ENCODE measurements at places on chromosomes 7 and 10.

DNA sequence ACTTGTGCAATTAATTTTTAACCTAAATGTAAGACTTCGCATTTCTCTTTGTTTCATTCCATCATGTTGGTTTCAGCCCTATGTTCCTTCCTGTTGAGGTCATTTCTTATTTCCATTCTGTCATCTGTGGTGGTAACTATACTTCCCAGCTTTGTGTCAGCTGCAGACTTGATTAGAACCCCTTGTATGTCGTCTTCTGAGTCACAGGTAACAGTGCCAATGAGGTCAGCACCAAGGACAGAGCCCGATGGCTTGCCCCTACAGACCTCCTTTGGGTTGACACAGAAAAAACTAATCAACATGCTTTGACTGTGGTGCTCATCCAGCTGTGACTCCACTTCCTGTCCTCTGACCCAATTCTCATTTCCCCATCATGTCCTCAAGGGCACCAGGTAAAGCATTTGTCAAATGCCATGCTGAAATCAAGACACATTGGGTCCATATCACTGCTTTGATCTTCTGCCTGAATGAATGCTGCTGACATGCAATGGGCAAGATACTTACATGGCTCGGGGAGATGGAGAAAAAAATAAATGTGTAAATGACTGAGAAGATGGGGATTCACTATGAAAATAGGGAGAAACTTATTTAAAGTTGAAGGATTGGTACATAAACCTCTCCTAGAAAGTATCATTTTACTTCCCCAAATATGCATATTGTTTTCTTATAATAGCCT lies 25.6 kb upstream of the CRTAC1 start:
- H3K27ac ChIP-seq: no peak overlapping the region
- no peak for DNase-seq
- H3K4me1 ChIP-seq: no peaks in the 10 kb centered on the region
- H3K4me3 ChIP-seq: no peak overlapping the region
- no peaks in the 10 kb centered on the region for H3K36me3 ChIP-seq

DNA sequence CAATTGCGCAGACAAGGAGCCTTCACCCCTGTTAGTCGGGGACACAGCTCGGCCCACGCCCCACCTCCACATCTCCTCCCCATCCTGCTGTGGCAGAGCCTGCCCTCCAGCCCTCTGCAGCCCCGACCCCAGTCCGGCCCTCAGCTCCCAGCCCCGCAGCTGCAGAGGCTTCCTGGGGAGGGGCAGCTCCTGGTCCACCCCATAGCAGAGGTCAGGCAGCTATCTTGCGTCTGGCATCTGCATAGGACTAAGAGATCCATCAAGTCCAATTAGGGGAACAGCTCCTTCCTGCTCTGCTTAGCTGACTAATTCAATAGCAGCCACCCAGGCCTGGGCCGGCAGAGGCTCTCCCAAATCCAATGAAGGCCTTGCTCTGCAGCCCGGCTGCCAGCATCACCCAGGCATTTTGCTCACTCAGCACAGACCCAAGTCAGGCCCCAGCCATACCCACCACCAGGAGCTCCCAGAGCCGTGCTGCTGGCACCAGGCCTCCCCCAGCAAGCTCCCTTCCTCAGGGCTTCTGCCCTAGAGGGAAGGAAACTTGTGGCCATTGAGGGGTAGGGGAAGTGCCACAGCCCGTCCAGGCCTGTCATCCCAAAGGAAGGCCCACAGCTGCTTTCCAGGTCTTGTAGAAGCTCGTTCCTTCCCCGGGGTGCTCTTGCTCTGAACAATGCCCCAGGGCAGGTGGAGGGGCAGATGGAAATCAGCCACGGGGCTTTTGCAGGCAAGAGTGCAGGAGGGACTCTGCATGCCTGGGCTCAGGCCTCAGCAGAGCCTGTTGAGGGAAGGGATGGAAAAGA lies 106.2 kb upstream of the RET start:
- no peak overlapping the region for H3K27ac ChIP-seq
- no peaks in the 10 kb centered on the region for H3K4me1 ChIP-seq
- H3K36me3 ChIP-seq: no peaks in the 10 kb centered on the region
- no peak overlapping the region for H3K4me3 ChIP-seq
- DNase-seq: peak; percentile 55

DNA sequence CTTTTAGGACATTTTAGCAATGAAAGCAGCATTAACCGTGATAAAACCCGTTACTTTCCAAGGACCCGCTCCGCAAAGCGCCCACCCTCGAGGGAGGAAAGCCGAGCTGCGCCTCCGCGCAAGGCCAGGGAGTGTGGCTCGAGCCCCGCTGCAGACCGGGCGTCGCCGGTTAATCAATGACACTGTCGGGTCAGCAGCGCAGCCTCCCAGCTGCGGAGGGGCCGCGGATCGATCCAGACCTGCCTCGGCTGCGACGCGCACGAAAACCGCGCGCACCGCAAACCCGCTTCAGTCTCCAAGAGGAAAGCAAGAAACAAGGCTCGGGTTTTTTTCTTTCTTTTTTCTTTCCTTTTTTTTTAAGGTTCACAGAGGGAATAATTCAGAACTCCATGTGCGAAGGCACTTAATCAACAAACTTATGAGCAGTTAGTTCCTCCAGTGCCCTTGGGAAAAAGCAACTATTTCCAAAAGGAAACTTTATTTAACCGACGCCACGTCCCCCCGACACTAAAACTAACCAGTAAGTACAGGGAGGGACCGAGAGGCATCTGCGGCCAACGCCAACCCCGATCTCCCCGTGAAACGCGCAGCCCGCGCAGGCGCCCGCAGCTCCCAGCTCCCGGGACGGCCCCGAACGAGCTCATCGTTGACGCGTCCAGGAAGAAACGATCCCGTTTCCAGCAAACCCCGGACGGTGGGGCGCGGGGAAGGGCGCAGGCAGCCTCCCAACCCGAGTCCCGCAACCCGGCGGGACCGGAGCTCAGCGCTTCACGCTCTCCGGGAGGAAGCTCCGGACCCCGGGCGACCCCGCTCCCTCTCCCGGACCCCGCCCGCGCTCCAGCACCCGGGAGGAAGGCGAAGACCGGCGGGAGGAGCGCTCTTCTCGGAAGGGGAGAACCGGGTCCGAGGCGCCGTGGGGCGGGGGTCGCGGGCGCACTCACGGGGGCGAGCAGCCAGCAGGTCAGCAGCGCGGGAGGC lies 598 bp downstream of the VIPR2 start:
- H3K27ac ChIP-seq: peak overlapping the region; percentile 63
- peak overlapping the region; percentile 78 for H3K4me3 ChIP-seq
- DNase-seq: peak; percentile 77
- H3K4me1 ChIP-seq: peaks cover 24% of the 10 kb centered on the region
- H3K36me3 ChIP-seq: peaks cover 18% of the 10 kb centered on the region

DNA sequence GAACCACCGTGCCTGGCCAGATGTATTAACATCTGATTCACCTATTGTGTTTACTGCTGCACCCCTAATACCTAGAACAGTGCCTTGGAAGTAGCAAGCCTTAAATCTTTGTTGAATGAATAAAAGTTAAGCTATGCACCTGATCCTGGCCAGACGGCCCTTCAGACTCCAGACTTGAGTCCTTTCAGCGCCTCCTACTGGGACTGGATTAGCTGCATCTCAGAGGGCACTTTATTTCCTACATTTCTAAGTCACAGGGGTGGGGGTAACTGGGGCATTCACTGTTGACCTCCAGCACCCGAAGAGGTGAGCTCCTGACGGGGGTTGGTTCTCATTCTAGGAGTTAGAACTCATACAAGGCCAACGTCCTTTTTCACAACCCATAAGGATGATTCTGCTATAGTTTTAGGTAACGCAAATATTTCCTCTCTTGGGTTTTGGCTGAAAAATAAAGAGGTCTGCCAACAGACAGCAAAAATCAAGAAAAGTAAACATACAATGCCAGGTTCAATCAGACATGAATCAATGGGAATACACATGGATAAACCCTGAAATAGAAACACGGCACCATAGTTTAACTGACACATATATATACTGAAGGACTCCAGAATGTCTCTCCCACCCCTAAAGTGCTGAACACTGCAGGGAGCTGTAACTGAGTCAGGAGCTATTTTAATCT lies 48.0 kb upstream of the DLG5 start:
- DNase-seq: no peak
- peaks cover 23% of the 10 kb centered on the region for H3K4me1 ChIP-seq
- no peak overlapping the region for H3K4me3 ChIP-seq
- H3K27me3 ChIP-seq: no peaks in the 10 kb centered on the region
- peaks cover 27% of the 10 kb centered on the region for H3K36me3 ChIP-seq

DNA sequence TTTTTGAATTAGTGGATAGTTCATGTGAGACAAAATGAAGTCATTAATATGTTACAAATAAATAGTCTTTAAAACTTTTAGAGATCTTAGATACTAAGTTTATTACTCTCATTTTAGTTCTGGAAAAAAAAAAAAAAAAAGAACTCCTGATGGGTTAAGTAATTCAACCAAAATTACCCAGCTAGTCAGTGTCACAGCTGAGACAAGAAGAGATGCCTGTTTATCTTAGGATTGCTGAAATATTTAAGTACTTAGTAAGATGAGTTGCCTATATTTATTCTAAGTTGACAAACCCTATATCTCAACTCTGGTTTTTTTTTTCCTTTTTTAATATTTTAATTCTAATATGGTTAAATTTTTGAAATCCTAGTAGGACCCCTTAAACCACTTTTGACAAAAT lies 781.0 kb upstream of the LRRN3 start:
- DNase-seq: no peak
- H3K27me3 ChIP-seq: no peaks in the 10 kb centered on the region
- no peak overlapping the region for H3K4me3 ChIP-seq
- H3K4me1 ChIP-seq: no peaks in the 10 kb centered on the region
- no peak overlapping the region for H3K27ac ChIP-seq

DNA sequence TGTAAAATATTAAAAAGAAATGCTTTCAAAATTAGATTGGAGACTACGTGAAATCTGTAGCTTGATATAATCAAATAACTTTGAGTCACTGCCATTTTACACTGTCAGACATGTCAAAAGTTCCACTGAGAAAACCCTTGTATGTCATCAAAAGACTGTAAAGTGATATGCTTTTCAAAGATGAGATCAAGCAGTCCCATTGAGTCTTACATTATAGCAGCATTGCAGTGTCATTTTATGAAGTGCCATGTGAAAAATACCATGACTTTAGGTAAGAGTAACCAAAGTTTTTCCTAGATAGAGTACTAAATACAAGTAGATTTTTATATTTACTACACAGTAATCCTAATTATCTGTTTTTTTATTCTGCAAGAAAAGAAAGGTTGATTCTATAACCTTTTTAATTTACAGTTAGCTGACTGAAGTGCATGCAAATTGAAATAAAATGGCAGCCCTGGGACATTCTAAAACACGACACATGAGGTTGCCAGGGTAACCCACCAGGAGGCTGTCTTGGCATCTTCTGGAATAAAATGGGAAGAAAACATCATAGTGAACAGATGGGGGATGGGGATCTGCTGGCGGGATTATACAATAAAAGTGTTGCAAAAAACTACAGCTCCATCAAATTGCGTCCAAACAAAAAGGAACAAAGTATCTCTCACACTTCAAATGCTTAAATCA lies 91.3 kb upstream of the TMEM106B start:
- H3K27me3 ChIP-seq: no peaks in the 10 kb centered on the region
- no peak overlapping the region for H3K27ac ChIP-seq
- no peak overlapping the region for H3K4me3 ChIP-seq
- no peaks in the 10 kb centered on the region for H3K36me3 ChIP-seq
- no peaks in the 10 kb centered on the region for H3K4me1 ChIP-seq

DNA sequence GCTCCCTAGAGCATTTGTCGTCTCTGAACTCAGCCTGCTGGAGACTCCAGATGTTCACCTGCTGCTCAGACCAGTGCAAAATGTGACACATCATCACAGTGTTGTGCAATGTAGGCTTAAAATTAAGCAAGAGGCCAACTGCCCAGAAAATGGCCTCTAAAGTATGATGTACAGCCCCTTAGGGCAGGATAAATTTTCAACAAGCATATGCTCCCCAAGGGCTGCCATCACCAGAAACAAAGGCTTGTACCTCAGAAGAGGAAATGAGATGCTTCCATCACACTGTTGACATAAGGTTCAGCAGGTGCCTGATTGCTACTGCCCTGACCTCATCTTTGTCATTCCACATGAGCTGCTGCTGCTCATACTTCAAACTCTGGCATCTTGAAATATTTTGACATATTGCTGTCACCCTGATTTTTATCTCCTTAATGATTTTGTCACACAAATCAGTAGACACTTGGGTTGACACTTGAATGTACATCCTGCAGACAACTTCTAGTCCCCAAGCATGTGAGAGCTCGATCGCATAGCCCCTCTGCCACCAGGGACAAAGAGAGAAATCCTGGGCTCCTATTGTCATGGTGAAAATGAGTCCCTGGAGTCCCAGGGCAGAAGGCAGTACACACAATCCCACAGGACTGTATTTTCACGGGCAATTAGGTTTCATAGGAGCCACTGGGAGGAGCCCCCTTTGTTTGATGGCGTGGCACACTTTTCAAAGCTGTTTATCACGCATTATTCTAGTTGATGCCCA lies 219.7 kb upstream of the STK17A start:
- no peak for DNase-seq
- no peaks in the 10 kb centered on the region for H3K27me3 ChIP-seq
- H3K27ac ChIP-seq: no peak overlapping the region
- no peaks in the 10 kb centered on the region for H3K4me1 ChIP-seq
- no peaks in the 10 kb centered on the region for H3K36me3 ChIP-seq

DNA sequence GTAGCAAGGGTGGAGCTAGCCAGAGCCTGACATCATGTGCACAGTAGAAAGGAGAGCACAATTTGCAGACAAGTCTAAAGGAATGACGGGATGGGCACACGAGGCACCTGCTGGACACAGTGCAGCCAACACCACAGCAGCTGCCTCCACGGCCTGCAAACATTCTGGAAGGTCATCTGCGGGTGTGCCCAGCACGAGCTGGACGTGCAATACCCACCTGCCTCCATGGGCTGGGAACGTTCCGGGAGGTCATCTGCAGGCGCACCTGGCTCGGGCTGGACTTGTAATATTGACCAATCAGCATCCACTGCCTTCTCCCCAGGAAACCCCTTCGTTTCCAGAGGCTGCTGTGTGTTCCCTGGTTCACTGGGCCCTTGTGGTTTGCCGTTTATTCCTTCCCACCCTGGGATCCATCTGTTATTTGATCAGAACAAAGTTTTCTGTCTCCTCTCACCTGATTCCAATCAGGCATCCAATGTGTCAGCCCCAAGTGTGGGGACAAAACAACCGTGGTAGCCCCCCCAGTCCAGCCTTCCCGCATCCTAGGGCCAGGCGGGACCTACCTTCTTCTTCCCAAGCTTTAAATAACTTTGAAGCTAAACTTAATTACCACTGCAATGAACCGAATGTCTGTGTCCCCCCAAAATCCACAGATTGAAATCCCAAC lies 243.4 kb upstream of the PPP2R2D start:
- no peak overlapping the region for H3K4me3 ChIP-seq
- H3K4me1 ChIP-seq: no peaks in the 10 kb centered on the region
- H3K36me3 ChIP-seq: no peaks in the 10 kb centered on the region
- DNase-seq: peak; percentile 13

GRCh38 chr10:15258255-15258654 lies 89.8 kb upstream of the NMT2 start:
- H3K27ac ChIP-seq: no peak overlapping the region
- H3K36me3 ChIP-seq: no peaks in the 10 kb centered on the region
- H3K4me1 ChIP-seq: no peaks in the 10 kb centered on the region

DNA sequence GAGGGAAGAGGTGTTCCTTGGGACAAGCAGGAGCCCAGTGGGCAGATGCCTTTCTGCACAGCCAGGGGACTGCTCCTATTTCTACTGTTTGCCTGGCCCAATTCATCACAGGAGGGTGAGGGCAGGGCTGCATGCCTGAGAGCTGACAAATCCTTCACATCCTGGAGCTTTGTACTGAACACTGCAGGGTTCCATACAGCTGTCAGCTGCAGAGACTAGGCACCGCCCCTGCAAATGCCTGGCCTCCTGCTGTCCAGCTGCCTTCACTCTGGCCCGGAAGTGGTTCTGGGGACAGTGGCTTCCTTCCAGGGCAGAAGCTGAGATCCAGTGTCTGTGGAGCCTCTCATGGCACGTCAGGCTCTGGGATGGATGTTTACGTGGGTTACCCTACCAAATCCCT lies 470.7 kb downstream of the DNAJB6 start:
- no peaks in the 10 kb centered on the region for H3K27me3 ChIP-seq
- H3K27ac ChIP-seq: no peak overlapping the region
- H3K4me3 ChIP-seq: no peak overlapping the region
- no peaks in the 10 kb centered on the region for H3K4me1 ChIP-seq
- no peak for DNase-seq
- no peaks in the 10 kb centered on the region for H3K36me3 ChIP-seq
